ENCODE measurements at places on chromosomes 1 and 21.

DNA sequence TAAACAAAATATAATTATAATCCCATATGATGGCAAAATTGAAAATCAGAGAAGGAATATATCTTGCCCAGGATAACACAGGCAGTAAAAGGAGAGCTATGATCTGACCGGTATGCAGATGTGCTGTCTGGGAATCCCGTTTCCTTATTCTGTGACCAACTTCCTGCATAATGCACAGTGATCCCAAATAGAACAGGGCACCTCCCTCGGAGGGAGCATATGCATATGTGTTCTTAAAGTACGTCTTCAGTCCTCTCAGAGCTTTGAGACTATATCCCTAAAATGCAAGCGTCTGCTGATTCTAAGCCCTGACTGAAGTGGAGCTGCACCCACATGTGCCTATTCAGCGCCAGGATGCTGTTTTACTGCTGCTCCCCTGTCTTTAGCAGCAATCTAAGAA is 366.1 kb upstream of the PTBP2 start:
- no peak overlapping the region for H3K4me3 ChIP-seq
- no peak for DNase-seq
- H3K36me3 ChIP-seq = no peaks in the 10 kb centered on the region
- no peaks in the 10 kb centered on the region for H3K27me3 ChIP-seq
- no peaks in the 10 kb centered on the region for H3K4me1 ChIP-seq

DNA sequence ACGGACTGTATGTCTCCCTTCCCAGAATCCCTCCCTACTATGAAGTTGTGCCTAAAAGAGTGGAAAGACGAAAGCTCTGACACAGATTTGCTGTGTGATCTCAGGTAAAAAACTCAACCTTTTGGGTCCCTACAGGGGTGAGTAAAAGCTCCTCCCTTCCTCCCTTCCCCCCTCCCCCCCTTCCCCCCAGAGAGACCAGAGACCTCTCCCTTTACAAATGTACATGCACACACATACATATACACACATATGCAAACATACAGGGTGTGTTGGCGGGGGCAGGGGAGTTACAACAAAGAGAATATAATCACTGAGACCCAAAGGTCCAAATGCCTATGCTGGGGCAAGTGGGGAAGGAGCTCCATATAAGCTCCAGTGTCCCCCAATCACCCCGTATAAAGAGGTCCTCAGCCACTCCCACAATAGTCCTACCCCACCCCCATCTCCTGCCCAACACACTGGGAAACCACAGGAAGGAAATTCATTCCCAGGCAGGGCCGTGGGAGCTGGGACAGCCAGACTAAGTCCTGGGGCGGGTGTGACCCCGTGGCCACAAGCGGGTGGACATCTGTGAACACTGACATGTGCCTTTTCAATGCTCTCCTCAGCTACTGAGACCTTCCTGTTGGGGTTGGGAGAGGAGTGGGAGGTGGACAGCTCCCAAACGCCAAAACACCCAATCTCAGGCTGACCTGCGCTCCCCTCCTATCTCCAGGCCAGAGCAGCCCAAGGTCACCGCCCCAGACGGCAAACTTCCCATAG is 2.0 kb downstream of the MEF2D start:
- H3K27ac ChIP-seq = no peak overlapping the region
- no peaks in the 10 kb centered on the region for H3K27me3 ChIP-seq
- peaks cover 11% of the 10 kb centered on the region for H3K4me1 ChIP-seq
- H3K36me3 ChIP-seq = no peaks in the 10 kb centered on the region
- peak overlapping the region; percentile 91 for H3K4me3 ChIP-seq
- DNase-seq = peak; percentile 78

DNA sequence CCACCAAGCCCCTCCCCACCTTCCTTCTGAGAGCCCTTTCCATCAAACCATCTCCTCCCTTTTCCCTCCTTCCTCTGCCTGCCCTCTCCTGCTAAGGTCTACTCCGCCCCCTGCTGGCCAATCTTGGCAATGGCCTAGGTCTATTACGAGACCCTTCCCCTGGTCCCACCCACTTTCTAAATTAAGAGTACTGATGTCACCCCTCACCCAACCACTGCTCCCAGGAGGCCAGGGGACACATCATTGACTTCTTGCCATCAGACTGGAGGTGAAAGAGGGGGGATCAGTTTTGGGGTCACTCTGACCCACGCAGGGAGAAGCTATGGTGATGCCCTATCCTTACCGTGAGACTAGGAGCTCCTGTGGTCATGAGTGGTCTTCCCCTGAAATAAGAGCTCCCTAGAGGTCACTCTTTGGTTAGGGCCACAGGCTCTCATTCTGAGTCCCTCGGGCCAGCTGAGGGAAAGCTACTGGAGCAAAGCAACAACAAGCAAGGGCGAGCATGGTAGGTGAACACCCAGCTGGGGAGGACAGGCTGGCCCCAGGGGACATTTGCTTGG is 34.6 kb upstream of the S100A7 start:
- peak; percentile 99 for DNase-seq
- H3K4me3 ChIP-seq = no peak overlapping the region

- no peak overlapping the region for H3K27ac ChIP-seq
- no peak for DNase-seq
- peaks cover 21% of the 10 kb centered on the region for H3K27me3 ChIP-seq
- no peaks in the 10 kb centered on the region for H3K36me3 ChIP-seq
- H3K4me3 ChIP-seq = no peak overlapping the region
These were observed 99.5 kb downstream of the CASZ1 start for GRCh38 chr1:10696977-10697376.

- peak within 1 kb of the TSS; percentile 41 for H3K27ac ChIP-seq
- no peaks in the 10 kb centered on the region for H3K36me3 ChIP-seq
- H3K4me1 ChIP-seq = peaks cover 13% of the 10 kb centered on the region
- H3K27me3 ChIP-seq = no peaks in the 10 kb centered on the region
These were observed at the start of gene ANKRD65 for GRCh38 chr1:1421147-1421906. Gene ANKRD65, minus strand, starts transcription at chr1:1421276. Its CDS starts 271 bp downstream, at chr1:1421005.

- H3K4me3 ChIP-seq = no peak overlapping the region
- H3K36me3 ChIP-seq = no peaks in the 10 kb centered on the region
- no peaks in the 10 kb centered on the region for H3K4me1 ChIP-seq
- no peaks in the 10 kb centered on the region for H3K27me3 ChIP-seq
These were observed 101.2 kb downstream of the GLIS1 start for GRCh38 chr1:53637511-53638359.

GRCh38 chr1:222071387-222071786 is 329.5 kb upstream of the DUSP10 start:
- no peaks in the 10 kb centered on the region for H3K27me3 ChIP-seq
- H3K4me3 ChIP-seq = no peak overlapping the region
- H3K27ac ChIP-seq = no peak overlapping the region
- DNase-seq = no peak

DNA sequence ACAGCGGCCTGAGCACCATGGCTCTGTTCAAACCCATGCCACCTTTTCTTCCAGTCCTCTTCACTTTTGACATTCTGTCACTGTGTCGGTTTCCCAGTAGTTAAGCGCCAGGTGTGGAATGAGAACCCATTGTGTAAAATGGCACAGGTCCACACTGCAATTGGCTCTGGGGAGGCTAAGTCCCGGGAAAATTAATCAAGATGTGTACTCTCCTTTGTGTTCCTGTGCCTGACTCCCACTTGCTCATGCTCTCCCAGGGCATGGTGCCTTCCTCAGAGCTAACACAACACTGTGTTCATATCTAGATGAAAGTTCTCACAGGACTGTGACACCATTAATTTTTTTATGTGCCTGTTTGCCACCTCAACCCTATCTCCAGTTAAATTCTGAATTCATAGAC is 59.0 kb upstream of the BTG3 start:
- no peaks in the 10 kb centered on the region for H3K4me1 ChIP-seq
- H3K27me3 ChIP-seq = no peaks in the 10 kb centered on the region
- H3K27ac ChIP-seq = no peak overlapping the region
- no peak for DNase-seq
- no peaks in the 10 kb centered on the region for H3K36me3 ChIP-seq

DNA sequence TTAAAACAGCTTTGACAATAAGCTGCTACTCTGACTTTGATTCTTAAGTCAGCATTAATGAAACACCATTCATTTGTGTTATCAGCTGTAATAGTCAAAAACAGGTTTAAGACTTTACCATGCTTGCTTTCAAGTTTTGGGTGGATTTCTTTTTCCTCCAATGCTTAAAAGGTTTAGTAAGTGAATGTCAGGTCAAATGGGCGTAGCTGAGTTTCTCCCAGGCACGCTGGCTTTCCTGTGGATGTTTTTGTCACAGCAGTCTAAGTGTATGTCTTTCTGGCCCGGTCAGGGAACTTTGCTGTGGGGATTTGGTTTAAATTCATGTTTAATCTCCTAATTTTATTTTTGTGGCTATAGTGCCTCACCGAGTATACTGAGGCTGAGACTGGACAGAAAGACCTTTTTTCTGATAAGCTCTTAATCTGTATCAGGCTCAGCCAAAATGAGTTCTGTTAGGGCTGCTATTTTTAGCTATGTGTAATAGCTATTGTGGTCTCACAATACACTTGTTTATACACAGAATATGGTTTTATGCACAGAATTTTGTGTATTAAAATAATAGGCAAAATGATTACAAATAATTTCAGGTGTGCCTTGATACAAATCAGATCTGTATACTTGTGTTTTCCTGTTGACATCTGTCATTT is 292.8 kb downstream of the DISC1 start:
- no peaks in the 10 kb centered on the region for H3K36me3 ChIP-seq
- DNase-seq = no peak
- H3K27ac ChIP-seq = no peak overlapping the region
- H3K4me3 ChIP-seq = no peak overlapping the region

DNA sequence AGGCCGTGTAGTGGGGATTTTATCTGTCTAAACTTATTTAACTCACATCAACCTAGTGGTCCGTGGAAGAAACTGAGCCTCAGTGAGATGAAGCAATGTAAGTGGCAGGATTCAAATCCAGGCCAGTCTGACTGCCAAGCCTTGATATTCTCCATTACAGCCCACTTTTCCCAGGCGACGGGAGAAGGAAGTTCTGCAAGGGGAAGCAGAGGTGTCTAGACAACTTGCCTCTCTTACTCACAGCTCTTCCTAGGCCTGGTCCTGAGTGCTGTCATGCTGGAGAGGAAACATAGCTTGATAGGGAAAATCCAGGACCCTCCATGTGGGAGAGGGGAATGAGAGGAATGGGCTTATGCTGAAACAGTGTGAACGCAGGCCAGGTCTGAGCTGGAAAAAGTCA is 9.1 kb downstream of the CTSE start:
- H3K4me1 ChIP-seq = no peaks in the 10 kb centered on the region
- H3K27ac ChIP-seq = no peak overlapping the region
- H3K27me3 ChIP-seq = no peaks in the 10 kb centered on the region
- DNase-seq = no peak
- H3K36me3 ChIP-seq = no peaks in the 10 kb centered on the region

- H3K36me3 ChIP-seq = no peaks in the 10 kb centered on the region
- no peak overlapping the region for H3K4me3 ChIP-seq
- H3K27ac ChIP-seq = no peak overlapping the region
- peaks cover 24% of the 10 kb centered on the region for H3K27me3 ChIP-seq
- no peak for DNase-seq
These were observed 11.5 kb upstream of the GJA8 start for GRCh38 chr1:147891088-147891487.

GRCh38 chr1:112698366-112699310 is 8.3 kb downstream of the RHOC start:
- peaks cover 38% of the 10 kb centered on the region for H3K4me1 ChIP-seq
- H3K27me3 ChIP-seq = no peaks in the 10 kb centered on the region
- peak overlapping the region; percentile 68 for H3K4me3 ChIP-seq
- DNase-seq = peak; percentile 84
- peaks cover 91% of the 10 kb centered on the region for H3K36me3 ChIP-seq
- peak overlapping the region; percentile 58 for H3K27ac ChIP-seq

DNA sequence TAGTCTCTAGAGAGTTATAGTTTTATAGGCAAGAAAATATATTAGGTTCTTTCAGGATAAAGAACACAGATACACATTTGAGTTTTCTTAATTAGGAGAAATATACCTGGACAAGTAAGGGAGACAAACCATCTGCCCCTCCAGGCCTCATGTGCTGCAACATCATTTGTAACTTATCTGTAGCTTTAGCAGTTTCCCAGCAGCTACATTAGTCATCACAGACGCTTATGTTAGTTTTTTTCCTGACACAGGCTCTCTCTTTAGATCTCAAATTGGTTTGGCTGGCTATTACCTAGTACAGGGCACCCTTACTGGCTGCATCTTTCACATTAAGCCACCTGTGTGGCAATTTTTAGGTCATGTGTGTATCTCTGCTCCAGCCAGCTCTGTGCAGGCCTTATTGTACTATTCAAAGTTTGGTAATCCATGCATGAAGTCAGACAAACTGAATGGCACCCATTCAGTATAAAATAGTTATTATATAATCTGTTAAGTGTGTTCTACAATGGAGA is 25.9 kb downstream of the GNPAT start:
- H3K4me1 ChIP-seq = no peaks in the 10 kb centered on the region
- no peak overlapping the region for H3K4me3 ChIP-seq
- peaks cover 76% of the 10 kb centered on the region for H3K36me3 ChIP-seq
- no peaks in the 10 kb centered on the region for H3K27me3 ChIP-seq
- no peak overlapping the region for H3K27ac ChIP-seq

DNA sequence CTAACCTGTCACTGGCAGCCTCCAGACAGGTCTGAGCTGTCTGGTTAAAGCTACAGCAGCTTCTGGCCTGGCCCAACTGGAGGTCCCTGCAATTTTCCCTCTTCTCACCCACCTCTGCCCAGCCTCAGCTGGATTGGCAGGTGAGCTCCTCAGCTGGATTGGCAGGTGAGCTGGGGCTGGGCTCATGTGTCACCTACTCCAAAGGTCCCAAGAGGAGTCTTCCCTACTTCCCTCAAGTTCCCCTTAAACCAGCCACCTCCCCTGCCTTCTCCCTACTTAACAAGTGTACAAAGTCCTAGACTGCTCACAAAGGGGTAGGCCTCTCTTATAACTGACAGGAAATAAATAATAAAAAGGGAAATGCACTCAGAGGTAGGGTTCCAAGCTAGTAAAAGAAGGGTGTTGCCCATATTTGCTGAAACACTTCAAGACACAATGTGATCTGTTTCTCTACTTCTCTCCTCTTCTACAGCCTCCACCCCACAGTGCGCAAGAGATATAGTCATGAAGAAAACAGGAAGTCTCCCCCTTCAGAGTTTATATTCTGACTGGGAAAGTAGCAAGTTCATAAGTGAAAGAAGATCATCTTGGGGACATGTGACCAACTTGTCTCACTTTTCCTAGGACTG is at the start of gene GPA33:
TSS of gene GPA33 (minus strand) at position 64 of the 629 bp plus-strand sequence. CDS start 90 bp downstream, outside the sequence.
- H3K36me3 ChIP-seq = no peaks in the 10 kb centered on the region
- no peaks in the 10 kb centered on the region for H3K4me1 ChIP-seq
- H3K27ac ChIP-seq = no peak within 1 kb of the TSS
- H3K4me3 ChIP-seq = no peak within 1 kb of the TSS
- no peaks in the 10 kb centered on the region for H3K27me3 ChIP-seq
- peak; percentile 12 for DNase-seq

- no peaks in the 10 kb centered on the region for H3K4me1 ChIP-seq
- no peak overlapping the region for H3K27ac ChIP-seq
- H3K4me3 ChIP-seq = no peak overlapping the region
- H3K27me3 ChIP-seq = no peaks in the 10 kb centered on the region
These were observed 51.0 kb upstream of the OLFM3 start for GRCh38 chr1:102047724-102048123.

- no peak overlapping the region for H3K27ac ChIP-seq
- H3K4me3 ChIP-seq = no peak overlapping the region
- no peaks in the 10 kb centered on the region for H3K4me1 ChIP-seq
These were observed 518.0 kb upstream of the ZP4 start for GRCh38 chr1:238408737-238409136.

GRCh38 chr1:197787623-197788536 is 12.6 kb upstream of the DENND1B start:
- H3K4me3 ChIP-seq = no peak overlapping the region
- no peaks in the 10 kb centered on the region for H3K36me3 ChIP-seq
- no peaks in the 10 kb centered on the region for H3K4me1 ChIP-seq
- DNase-seq = no peak
- no peaks in the 10 kb centered on the region for H3K27me3 ChIP-seq

GRCh38 chr1:27400082-27400962 is 7.9 kb downstream of the GPR3 start:
- no peak overlapping the region for H3K4me3 ChIP-seq
- no peak overlapping the region for H3K27ac ChIP-seq
- H3K4me1 ChIP-seq = peaks cover 22% of the 10 kb centered on the region
- DNase-seq = peak; percentile 67
- H3K27me3 ChIP-seq = no peaks in the 10 kb centered on the region
- H3K36me3 ChIP-seq = no peaks in the 10 kb centered on the region

Measured in endodermal cell (in vitro differentiated cells).